GM06990 (cell line): ENCODE measurements at places on chromosomes 6 and 20.

GRCh38 chr6:157139054-157139708 lies 184.1 kb downstream of the TMEM242 start:
- DNase-seq = no peak

- DNase-seq = no peak
Measured at GRCh38 chr6:167704396-167704901, 122.3 kb upstream of the AFDN start.

DNA sequence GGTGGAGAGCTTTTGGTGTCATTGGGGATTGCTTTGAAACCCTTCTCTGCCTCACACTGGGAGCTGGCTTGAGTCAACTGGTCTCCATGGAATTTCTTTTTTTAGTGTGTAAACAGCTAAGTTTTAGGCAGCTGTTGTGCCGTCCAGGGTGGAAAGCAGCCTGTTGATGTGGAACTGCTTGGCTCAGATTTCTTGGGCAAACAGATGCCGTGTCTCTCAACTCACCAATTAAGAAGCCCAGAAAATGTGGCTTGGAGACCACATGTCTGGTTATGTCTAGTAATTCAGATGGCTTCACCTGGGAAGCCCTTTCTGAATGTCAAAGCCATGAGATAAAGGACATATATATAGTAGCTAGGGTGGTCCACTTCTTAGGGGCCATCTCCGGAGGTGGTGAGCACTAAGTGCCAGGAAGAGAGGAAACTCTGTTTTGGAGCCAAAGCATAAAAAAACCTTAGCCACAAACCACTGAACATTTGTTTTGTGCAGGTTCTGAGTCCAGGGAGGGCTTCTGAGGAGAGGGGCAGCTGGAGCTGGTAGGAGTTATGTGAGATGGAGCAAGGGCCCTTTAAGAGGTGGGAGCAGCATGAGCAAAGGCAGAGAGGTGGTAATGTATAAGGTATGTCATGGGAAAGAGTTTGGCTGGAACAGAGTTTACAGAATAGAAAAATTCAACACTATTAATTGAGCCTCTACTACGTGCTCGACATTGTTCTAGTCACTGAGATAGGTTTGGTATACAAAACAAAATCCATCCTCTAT lies 31.2 kb downstream of the SRSF3 start:
- no peak for DNase-seq

DNA sequence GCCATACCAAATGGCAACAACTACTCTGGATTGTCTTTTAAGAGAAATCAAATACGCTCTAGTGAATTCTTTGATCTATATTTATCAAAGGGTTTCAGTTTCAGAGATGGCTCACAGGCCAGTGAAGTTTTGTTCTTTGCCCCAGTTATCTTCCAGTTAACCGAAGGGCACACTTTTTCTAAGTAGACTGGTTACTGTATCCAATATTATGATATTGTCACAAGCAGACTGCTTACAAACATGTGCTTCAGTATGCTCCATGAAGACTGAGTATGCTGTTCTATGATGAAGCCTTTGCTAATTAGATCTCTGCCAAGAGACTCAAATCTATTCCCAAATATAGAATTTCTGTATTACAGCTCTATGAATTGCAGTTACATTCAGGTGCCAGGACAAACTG lies 181.1 kb downstream of the REV3L start:
- no peak for DNase-seq

DNA sequence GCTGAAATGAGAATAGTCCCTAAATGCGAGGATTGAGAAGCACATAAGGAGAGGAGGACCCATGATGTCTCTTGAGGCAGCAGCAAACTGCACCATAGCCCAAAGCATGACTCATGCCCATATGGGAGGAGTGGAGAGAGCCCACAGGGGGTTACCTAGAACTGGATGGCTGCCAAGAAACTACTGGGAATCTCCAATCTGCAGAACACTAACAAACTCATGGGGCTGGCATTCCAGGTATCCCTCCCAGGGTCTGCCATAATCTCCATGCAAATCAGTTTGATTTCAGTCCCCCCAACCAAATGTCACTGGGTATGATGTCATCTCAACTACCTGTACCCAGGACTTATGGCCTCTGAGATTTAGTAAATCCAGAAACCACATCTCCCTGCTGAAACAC lies 410.5 kb downstream of the PTPRT start:
- no peak for DNase-seq

DNA sequence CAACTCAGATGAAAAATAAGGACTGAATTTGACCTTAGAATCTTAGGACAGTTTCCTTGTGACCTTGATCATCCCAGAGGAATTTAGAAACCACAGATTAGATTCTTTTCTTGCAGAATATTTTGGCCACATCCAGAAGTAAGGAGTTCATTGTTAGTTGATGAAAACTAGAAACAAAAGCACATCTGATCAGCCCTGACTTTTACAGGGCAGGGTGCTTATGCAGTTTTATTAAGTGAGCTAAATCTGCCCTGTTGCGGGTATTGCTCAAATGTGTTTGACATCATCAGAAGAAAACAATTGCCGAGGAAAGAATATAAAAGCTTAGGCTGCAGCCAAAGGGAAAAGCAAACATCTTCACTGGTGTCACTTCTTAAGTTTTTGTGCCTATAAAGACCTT lies 100.8 kb downstream of the MTFR2 start:
- no peak for DNase-seq
